ENCODE measurements at places on chromosomes 1 and 21.

DNA sequence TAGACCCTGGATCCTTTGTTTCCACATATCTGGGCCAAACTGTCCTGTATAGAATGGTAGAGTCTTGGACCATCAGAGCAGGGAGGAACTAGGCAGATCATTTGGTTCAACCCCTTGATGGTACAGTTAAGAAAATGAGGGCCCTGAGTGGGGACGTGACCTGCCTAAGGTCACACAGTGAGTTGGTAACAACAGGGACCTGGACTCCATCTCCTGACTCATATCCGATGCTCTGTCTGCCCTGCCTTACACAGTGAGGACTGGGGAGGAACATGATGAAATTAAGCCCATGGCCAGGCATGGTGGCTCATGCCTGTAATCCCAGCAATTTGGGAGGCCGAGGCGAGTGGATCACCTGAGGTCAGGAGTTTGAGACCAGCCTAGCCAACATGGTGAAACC, 440.2 kb downstream of the PTPRU start:
- DNase-seq, result no peak

DNA sequence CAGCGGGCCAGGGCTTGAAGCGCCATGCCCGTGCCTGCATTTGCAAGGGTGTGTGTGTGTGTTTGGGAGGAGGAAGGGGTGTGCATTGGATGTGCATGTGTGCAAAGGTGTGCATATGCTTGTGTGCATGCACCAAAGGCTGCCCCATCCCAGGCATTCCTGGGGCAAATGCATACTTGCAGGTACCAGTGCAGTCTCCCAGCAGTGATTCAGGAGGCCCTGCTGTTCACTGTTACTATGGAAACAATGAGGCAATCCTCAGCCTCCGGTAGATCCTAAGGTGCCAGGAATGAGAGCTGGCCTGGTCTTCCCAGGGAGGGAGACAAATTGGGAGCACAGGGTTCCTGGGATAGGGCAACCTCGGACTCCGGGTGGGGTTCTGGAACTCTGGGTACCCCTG, 7.5 kb upstream of the FNDC5 start:
- no peak for DNase-seq

GRCh38 chr1:31239653-31240241, at the start of gene NKAIN1:
Gene NKAIN1, minus strand, starts transcription at chr1:31239887. Its CDS starts 340 bp downstream, at chr1:31239547.
- DNase-seq, result no peak

DNA sequence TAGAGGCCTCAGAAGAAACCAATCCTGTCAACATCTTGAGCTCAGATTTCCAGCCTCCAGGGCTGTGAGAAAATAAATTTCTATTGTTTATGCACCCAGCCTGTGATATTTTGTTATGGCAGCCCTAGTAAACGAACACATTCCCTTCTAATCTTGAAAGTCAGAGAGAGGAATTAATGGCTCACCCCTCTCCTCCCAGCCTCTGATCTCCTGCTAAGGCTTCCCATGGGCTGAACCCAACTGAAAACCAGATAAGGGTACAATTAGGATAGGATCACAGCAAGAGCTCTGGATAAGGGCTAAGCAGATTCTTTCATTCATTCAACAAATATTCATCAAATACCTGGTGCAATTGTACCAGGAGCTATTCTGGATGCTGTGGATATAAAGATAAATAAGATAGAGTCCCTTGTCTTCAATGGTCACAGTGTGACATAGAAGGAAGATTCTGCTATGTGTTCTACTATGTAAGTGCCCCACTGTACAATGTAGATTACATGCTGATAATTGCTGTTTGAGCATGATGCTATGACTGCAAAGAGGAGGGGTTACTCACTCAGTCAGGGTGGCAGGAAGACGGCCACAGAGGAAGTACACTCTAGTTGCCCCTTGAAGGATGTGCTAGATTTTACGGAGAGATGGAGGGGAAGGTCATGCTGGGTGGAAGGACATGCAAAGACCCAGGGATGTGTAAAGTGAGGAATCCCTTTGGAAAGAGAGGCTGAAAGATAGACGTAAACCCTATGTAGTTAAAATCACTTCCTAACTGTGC, 203.3 kb upstream of the JUN start:
- no peak for DNase-seq

Measured in stimulated activated naive CD8-positive, alpha-beta T cell treated with anti-CD3 and anti-CD28 coated beads, Interleukin-15, amount 100 ng/mL, for 72 hours (primary cell).